ENCODE measurements at places on chromosomes 7 and 10. TPM values are rescaled to one million over a fixed set of nuclear protein-coding genes. Genes with fewer than 3 reads are reported as not detected.

- no peaks in the 10 kb centered on the region for H3K4me1 ChIP-seq
- H3K4me3 ChIP-seq, result peak overlapping the region; percentile 76
- H3K27ac ChIP-seq, result peak overlapping the region; percentile 100
- H3K27me3 ChIP-seq, result no peaks in the 10 kb centered on the region
- H3K36me3 ChIP-seq, result no peaks in the 10 kb centered on the region
Measured at GRCh38 chr7:6375348-6376101, 72.2 kb downstream of the DAGLB start.

- no peak overlapping the region for H3K4me3 ChIP-seq
- no peaks in the 10 kb centered on the region for H3K36me3 ChIP-seq
- H3K27me3 ChIP-seq, result no peaks in the 10 kb centered on the region
- DNase-seq, result no peak
- H3K4me1 ChIP-seq, result no peaks in the 10 kb centered on the region
- no peak overlapping the region for H3K27ac ChIP-seq
Measured at GRCh38 chr7:84139986-84140729, 54.4 kb downstream of the SEMA3A start.

GRCh38 chr7:73828107-73828803 lies 2.5 kb upstream of the CLDN4 start:
- peaks cover 16% of the 10 kb centered on the region for H3K4me1 ChIP-seq
- DNase-seq, result no peak
- no peaks in the 10 kb centered on the region for H3K27me3 ChIP-seq
- H3K4me3 ChIP-seq, result peak overlapping the region; percentile 49

SFTPA1 gene
- not detected for total RNA-seq

CPA4 gene
- 0.98 TPM for total RNA-seq

DNA sequence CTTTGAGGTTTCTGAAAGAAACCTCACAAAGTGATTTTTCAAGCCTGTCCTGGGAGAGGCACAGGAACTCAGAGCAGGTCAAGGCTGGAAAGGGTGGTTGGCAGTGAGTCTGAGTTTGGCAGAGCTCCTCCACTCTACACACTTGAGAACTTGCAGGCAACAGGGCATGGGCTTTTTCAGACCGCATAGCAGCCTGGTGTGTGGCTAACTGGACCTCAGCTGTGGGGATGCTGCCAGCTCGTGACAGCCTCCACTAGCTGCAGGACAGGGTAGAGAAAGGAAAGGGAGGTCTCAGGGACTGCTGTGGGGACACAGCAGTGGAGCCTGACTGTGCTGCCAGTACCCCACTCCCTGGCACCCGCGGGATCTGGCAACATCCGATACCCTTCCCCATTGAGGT lies 2.6 kb downstream of the CDHR1 start:
- DNase-seq, result no peak
- peaks cover 43% of the 10 kb centered on the region for H3K27me3 ChIP-seq
- H3K36me3 ChIP-seq, result no peaks in the 10 kb centered on the region
- H3K4me1 ChIP-seq, result peaks cover 11% of the 10 kb centered on the region

DNA sequence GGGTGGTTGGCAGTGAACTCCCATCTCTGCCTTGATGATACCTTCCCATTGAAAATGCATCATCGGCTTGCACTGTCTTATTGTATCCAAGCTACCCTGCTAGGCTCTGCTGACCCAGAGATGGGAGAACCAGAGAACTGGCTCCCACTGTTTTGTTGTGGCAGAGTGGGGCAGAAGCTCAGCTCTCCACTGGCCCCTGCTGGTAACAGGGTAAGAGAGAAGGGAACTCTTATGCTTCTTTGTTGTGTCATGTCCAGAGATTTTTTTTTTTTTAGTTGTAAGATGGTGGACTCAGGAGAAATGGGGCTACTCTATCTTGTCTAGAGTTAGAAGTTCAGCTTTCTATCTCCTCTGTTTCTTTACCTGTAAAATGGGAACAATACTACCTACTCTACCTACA lies 100.5 kb upstream of the SDK1 start:
- no peaks in the 10 kb centered on the region for H3K27me3 ChIP-seq
- no peaks in the 10 kb centered on the region for H3K4me1 ChIP-seq
- H3K36me3 ChIP-seq, result no peaks in the 10 kb centered on the region
- DNase-seq, result no peak
- no peak overlapping the region for H3K27ac ChIP-seq

GRCh38 chr7:138387755-138388475 lies 72.1 kb upstream of the TRIM24 start:
- no peak for DNase-seq
- H3K27me3 ChIP-seq, result no peaks in the 10 kb centered on the region
- H3K27ac ChIP-seq, result no peak overlapping the region
- no peak overlapping the region for H3K4me3 ChIP-seq

ABCC2 gene
- total RNA-seq, result 2.0 TPM

DNA sequence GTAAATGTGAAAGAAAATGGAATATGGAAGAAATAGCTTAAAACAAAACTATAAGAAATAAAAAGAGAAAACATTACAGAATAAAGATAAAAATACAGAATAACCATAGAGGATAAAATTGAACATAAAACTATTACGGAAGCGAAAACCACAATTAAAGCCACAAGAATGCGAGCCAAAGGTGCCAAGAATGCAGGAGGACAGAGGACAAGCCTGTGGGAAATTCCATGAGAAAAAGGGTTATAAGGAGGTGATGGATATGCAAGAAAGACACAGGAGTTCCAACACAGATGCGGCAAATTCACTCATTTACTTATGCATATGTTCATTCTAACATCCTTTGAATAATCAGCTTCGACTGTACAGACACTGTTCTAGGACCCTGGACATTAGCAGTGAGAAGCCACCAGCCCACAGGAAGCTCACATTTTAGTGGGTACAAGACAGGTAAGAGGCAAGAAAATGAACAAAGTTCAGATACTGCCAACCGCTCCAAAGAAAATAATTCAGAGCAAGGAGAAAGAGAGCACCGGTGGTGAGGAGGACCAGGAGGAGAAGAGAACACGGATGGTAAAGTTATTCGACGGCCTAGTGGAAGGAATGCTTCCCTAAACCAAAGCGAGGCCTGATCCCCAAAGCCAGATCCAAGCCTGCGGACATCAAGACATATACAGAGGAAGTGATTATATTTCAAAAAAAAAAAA lies 213.7 kb upstream of the MGMT start:
- H3K4me1 ChIP-seq, result no peaks in the 10 kb centered on the region
- H3K36me3 ChIP-seq, result no peaks in the 10 kb centered on the region
- peak overlapping the region; percentile 46 for H3K27ac ChIP-seq
- H3K27me3 ChIP-seq, result no peaks in the 10 kb centered on the region
- DNase-seq, result no peak

DNA sequence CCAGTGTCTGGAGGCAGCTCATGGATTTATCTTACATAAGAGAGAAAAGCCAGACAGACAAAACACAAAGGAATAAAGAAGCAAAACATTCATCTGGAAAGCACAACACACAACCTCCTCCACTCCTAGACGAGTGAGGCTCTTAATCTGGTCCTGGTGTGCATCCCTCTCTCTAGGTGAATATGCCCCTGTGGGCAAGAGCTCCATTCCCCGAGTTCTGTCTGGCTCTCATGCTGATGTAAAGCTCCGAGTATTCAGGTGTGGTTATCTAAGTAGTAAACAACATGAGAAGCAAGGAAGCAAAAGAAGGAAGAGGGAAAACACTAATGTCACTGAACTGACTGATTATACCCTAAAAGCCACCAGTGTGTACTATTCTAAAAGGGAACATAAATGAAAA lies 47.9 kb upstream of the FEZF1 start:
- H3K4me3 ChIP-seq, result no peak overlapping the region
- no peaks in the 10 kb centered on the region for H3K27me3 ChIP-seq
- H3K4me1 ChIP-seq, result no peaks in the 10 kb centered on the region
- H3K27ac ChIP-seq, result no peak overlapping the region

GRCh38 chr10:45368181-45368580 lies 5.8 kb upstream of the ALOX5 start:
- H3K27ac ChIP-seq, result no peak overlapping the region
- DNase-seq, result no peak
- H3K4me1 ChIP-seq, result no peaks in the 10 kb centered on the region
- H3K27me3 ChIP-seq, result no peaks in the 10 kb centered on the region

UPF2 gene
- total RNA-seq, result 29.2 TPM

FAM13C gene
- 17.8 TPM for total RNA-seq

CACNA2D1 gene
- 79.4 TPM for total RNA-seq

DNA sequence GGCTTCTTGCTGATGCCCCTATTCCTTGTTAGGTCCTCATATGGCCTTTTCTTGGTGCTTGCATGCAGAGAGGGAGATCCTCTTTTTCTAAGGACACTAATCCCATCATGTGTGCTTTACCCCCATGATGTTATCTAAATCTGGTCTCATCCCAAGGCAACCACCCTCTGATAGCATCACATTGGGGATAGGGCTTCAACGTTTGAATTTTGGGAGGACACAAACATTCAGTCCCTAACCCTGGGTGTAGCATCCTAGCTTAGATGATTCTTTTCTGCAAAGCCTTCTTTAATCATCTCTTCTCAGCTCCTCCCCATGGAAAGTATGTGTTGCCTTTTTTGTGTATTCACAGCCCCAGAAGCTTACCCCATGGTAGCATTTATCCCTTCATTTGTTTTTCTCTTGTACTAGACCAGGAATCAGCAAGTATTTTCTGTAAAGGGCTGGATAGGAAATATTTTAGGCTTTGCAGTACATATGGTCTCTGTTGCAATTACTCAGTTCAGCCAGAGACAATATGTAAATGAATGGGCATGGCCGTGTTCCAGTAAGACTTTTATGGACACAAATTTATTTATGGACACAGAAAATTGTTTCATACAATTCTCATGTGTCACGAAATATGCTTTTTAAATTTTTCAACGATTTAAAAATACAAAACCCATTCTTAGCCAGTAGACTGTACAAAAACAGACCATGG lies 101.5 kb upstream of the CSTF2T start:
- no peaks in the 10 kb centered on the region for H3K27me3 ChIP-seq
- no peak overlapping the region for H3K27ac ChIP-seq

DNA sequence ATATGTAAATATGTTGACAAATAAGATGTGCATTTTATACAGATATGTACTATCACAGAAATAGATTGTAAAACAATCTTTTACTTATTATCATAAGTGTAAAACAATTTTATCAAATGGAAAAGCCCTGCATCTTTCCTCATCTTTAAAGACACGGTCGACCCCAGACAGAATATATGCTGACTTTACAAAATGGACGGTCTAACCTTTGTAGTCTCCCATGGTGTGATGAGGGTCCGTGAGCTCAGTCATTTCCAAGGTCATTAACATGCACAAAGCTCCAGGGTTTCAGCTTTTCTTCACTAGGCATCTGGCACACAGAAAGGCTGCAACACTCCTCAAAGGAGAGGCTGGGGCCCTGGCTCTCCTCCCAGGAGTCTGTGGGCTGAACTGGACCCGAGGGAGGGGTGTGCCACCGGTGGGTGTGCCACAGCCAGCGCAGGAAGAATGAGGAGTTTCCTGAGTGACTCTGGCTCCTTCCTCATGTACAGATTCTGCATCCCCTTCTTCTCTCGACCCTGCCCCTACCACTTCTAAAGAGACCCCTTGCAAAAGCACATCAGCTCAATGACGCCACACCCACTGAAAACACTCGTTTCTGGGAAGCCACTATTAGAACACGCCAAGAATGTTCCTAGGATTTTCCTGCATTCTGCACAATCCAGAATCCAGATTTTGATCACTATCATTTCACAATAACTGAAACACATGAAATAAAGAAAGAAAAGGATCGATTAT lies 26.2 kb upstream of the ABLIM1 start:
- H3K27ac ChIP-seq, result peak overlapping the region; percentile 82
- DNase-seq, result no peak
- no peaks in the 10 kb centered on the region for H3K36me3 ChIP-seq
- H3K4me1 ChIP-seq, result no peaks in the 10 kb centered on the region
- H3K27me3 ChIP-seq, result no peaks in the 10 kb centered on the region
- peak overlapping the region; percentile 28 for H3K4me3 ChIP-seq

DNA sequence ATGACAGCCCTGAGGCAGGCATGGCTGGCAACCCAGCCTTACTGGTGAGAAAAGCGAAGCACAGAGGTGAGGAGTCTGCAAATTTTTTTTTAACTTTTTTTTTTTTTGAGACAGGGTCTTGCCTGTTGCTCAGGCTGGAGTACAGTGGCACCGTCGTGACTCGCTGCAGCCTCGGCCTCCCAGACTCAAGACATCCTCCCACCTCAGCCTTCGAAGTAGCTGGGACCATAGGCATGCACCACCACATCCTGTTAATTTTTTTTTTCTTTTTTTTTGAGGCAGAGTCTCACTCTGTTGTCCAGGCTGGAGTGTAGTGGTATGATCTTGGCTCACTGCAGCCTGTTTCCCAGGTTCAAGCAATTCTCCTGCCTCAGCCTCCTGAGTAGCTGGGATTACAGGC lies 35.1 kb upstream of the DLG5 start:
- no peak overlapping the region for H3K4me3 ChIP-seq
- DNase-seq, result no peak
- H3K36me3 ChIP-seq, result no peaks in the 10 kb centered on the region
- H3K4me1 ChIP-seq, result no peaks in the 10 kb centered on the region

GRCh38 chr10:131650771-131651673 lies 249.8 kb upstream of the PPP2R2D start:
- H3K4me1 ChIP-seq, result no peaks in the 10 kb centered on the region
- H3K27me3 ChIP-seq, result peaks cover 30% of the 10 kb centered on the region
- H3K36me3 ChIP-seq, result no peaks in the 10 kb centered on the region
- no peak overlapping the region for H3K27ac ChIP-seq
- H3K4me3 ChIP-seq, result no peak overlapping the region

GRCh38 chr7:82701949-82702348 lies 258.4 kb upstream of the CACNA2D1 start:
- H3K36me3 ChIP-seq, result no peaks in the 10 kb centered on the region
- H3K4me1 ChIP-seq, result no peaks in the 10 kb centered on the region
- no peak for DNase-seq
- H3K4me3 ChIP-seq, result no peak overlapping the region

DNA sequence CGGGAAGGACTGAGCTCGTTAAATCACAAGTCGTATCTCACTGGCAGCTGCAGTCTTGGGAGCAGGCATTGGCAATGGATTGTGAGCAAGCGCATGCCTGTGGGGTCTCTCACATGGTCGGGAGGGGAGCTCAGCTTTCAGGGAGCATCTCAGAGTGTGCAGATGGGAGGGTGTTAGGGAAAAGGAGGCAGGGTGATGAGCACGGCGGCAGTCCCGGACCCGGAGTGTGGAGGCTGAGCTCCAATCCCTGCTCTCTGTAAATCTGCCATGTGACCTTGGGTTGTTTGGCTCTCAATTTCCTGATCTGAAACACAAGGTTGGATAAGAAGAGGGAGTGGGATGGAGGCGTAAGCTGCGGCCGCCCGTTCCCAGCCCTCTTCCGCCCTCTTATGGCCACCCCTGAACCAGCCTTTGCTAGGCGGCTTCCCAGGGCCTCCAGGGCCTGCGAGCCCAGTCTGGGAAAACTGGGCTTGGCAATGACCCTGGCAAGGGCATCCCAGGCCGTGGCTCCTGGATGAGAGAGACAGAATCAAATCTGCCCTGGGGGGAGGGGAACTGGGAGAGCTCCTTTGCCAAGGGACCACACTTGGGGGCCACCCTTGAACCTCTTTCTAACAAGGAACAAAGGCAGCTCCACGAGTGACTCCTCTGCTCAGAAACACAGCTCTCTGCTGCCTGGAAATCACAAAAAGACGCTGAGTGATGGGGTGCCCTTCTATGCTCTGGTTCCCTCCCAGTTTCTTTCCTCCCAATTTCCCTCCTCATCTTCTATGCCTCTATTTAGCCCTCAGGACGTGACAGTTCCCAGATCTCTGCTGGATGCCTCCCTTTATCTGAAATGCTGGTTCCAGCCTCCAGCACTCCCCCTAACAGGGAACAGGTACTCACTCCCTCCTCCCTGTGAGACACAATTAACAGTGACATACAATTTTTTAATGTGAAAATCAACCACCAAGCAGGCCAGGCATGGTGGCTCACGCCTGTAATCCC lies 41.7 kb upstream of the LOXL4 start:
- no peaks in the 10 kb centered on the region for H3K36me3 ChIP-seq
- H3K27ac ChIP-seq, result peak overlapping the region; percentile 68
- peaks cover 7% of the 10 kb centered on the region for H3K4me1 ChIP-seq
- H3K4me3 ChIP-seq, result peak overlapping the region; percentile 49
- no peaks in the 10 kb centered on the region for H3K27me3 ChIP-seq
- peak; percentile 67 for DNase-seq
